ENCODE measurements at places on chromosomes 5 and 9. TPM values are rescaled to one million over a fixed set of nuclear protein-coding genes. Genes with fewer than 3 reads are reported as not detected.

Gene ANKRD31
- total RNA-seq, result 0.94 TPM

Gene ANGPTL2
- not detected for total RNA-seq

Gene CLTA
- 116 TPM for total RNA-seq

Gene PCDHB16
- total RNA-seq, result not detected

Gene STK32A
- not detected for total RNA-seq

Gene ZCCHC9
- 37.1 TPM for total RNA-seq

Gene RALGPS1
- 2.2 TPM for total RNA-seq

Gene TRAF1
- 147 TPM for total RNA-seq

Gene ZNF782
- 4.7 TPM for total RNA-seq

Gene MYMK
- total RNA-seq, result not detected

Gene ZNF462
- total RNA-seq, result not detected

Gene SLC46A2
- not detected for total RNA-seq

Gene EHMT1
- 67.1 TPM for total RNA-seq

Gene NUDT12
- 2.7 TPM for total RNA-seq

Gene CYLC2
- not detected for total RNA-seq

Gene IFNA21
- total RNA-seq, result not detected

Gene RASEF
- total RNA-seq, result not detected

Gene SAPCD2
- total RNA-seq, result 13.7 TPM

Gene PARP8
- 42.9 TPM for total RNA-seq

Gene MRPS30
- 60.1 TPM for total RNA-seq

Gene UBE2QL1
- not detected for total RNA-seq

Gene CNTLN
- 0.43 TPM for total RNA-seq

Gene DHX29
- 13.7 TPM for total RNA-seq

Gene FOXI1
- not detected for total RNA-seq

Gene PTPN3
- 1.3 TPM for total RNA-seq

Gene NMUR2
- total RNA-seq, result not detected

Gene NIPAL4
- total RNA-seq, result 0.72 TPM

Gene MAMDC2
- not detected for total RNA-seq

Gene ATP10B
- not detected for total RNA-seq

Gene GFI1B
- not detected for total RNA-seq

Gene SPATA31D4
- total RNA-seq, result not detected

Gene TNIP1
- total RNA-seq, result 222 TPM

Gene GLDC
- 0.63 TPM for total RNA-seq

Gene INSL6
- not detected for total RNA-seq

Gene SPAAR
- total RNA-seq, result not detected

Gene PIP5K1B
- total RNA-seq, result 0.43 TPM

Gene SPINK6
- total RNA-seq, result not detected

Gene QRFP
- not detected for total RNA-seq

Data from activated CD8-positive, alpha-beta T cell treated with anti-CD3 and anti-CD28 coated beads for 36 hours (primary cell).